ENCODE measurements at places on chromosomes 12 and 14. TPM values are rescaled to one million over a fixed set of nuclear protein-coding genes. Genes with fewer than 3 reads are reported as not detected.

DNA sequence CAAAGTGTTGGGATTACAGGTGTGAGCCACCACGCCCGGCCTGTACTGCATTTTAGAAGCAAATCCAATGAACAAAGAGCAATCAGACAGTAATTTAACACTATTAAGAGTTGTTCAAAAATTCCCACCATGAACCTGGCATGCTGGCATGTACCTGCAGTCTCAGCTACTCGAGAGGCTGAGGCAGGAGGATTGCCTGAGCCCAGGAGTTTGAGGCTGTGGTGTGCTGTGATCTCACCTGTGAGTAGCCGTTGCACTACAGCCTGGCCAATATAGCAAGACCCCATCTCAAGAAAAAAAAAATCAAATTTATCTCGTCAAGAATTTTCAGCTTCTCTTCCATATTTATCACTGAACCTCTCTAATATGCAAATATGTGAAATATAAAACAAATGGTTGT, 39.7 kb upstream of the KICS2 start:
- no peak for DNase-seq

DNA sequence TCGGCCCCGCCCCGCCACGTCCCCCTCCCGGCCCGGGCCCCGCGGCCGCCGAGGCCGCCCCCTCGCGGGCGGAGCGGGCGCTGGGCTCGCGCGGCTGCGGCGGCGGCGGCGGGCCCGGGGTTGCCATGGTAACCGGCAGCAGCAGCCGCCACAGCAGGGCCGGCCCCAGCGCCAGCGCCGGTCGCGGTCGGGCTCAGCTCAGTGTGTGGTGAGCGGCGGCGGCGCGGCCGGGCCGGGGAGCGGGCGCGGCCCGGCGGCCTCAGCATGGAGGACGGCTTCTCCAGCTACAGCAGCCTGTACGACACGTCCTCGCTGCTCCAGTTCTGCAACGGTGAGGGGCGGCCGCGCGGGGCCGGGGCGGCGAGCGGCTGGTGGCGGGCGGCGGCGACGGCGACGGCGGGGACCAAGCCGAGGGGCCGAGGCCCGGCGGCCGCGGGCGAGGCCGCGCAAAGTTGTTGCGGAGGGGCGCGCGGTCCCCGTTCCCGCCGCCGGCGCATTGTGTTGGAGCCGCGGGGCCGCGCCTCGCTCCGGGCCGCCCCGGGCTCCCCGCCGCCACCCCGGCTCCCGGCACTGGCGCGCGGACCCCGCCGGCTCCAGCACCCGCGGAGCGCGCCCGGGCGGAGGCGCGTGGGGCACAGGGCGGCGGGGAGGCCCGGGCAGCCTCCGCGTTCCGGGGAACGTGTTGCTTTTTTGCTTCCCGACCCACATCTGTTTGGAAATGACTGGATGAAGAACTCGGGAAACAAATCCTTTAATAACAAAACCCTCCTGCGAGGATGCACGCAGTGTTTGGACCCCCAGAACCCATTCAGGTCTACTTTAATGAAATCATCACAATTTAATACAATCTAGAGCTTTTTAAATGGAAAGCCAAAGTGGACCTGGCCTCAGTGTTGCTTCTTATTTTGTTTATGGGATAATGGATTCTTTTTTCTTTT, at the start of gene EML1:
Gene EML1 (plus strand): TSS at position 201 of the 938 bp plus-strand sequence. CDS start 64 bp downstream, at position 265.
- peak; percentile 89 for DNase-seq

DNA sequence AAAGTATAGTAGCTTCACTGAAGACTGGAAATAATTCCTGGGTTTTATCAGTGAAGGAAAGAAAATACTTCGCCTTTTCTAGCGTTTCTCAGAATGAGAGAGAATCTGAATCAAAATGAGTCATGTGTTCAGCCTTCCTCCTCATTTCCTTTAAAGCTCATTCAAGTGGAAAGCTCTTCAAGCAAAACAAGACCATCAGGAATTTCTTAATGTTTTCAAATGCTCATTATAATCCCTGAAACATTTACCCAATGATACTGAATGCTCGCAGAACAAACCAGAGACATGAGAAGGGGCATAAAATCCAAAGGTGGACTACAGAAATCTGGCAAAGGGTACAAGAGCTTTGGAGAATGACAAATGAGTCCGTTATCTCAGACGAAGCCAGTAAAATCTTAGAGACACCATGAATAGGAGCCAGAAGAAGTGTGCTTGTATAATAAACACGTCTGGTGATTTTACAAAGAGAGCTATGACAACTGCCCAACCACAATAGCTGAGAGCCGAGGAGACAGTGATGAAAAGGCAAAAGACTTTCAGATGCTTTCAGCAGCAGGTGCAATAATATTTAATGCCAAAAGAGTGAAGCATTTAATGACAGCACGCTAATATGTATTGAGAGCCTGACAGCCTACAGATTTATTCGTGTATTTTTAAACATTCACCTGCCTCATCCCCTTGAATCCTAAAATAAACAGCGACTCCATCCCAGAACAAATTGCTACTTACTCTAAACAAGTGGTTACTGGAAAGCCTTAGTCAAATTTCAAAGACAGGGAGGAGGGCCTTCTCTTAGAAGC, 19.0 kb downstream of the SPRING1 start:
- no peak for DNase-seq

- DNase-seq, result peak; percentile 85
Measured at GRCh38 chr14:24130717-24131548, 474 bp downstream of the FITM1 start.

DNA sequence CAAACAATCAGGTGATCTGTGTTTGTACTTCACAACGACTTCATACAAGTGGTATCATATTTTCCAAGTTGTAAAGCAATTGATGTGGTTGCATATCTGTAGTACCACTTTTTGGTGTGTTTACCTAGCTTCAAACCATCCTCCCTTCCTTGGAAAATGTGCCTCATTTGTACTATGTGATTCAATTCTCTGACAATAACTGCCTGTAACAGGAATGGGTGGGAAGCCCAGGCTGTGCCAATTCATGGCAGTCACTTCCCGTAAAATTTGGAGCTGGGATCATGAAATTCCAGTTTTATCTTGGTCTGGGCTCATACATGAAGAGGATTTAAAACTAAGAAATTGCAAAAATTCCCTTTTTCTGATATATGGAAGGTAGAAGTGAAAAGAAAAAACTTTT, 250.1 kb downstream of the DIO2 start:
- no peak for DNase-seq

GRCh38 chr12:85029456-85029855, 6.6 kb downstream of the TSPAN19 start:
- no peak for DNase-seq

DNA sequence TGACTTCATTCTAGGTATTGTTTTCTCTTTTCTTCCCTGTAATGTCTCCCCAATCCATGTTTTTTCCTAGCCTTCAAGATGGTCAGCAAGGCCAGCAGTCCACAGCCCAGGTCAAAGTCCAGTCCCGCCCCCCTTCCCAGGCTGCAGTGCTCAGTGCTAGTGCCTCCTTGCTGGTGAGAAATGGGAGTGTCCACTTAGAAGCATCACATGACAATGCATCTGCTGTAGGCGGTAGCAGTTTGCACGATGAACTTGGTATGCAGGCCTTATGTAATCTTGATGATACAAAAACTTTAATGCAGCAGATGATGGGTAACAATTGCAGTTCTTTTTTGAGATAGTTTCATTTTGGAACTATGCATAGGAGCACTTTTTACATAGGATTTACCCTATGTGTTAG, 88.4 kb downstream of the PCNX1 start:
- no peak for DNase-seq

DNA sequence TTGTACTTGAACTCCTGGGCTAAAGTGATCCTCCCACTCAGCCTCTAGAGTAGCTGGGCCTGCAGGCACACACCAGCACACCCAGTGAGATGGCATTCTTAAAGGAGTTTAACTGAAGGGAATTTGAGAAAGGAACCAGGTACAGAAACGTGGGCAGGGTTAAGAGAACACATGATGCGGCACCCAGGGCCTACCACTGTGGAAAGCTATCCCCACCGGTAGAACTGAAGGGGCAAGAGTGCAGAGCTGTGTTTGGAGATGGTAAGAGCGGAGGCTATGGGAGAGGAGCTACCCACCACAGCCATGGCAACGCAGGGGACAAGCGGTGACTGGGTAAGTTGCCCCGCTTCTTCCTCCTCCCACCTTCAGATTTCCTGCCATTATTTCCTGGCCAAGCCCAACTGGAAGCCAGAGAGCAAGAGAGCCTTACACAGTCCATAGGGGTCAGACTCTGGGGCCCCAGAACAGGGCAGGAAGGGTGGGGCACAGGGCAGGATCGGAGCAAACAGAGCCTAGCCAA, 46.5 kb downstream of the SOCS2 start:
- no peak for DNase-seq

DNA sequence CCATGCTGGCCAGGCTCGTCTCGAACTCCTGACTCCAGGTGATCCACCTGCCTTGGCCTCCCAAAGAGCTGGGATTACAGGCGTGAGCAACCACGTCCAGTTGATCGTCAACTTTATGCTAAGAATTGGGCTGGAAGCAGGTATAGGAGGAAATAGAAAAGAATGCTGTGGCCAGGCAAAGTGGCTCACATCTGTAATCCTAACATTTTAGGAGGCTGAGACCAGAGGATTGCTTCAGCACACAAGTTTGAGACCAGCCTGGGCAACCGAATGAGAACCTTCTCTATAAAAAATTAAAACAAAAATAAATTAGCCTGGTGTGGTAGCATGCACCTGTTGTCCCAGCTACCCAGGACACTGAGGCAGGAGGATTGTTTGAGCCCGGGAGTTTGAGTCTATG, 37.1 kb upstream of the SNX6 start:
- no peak for DNase-seq

DNA sequence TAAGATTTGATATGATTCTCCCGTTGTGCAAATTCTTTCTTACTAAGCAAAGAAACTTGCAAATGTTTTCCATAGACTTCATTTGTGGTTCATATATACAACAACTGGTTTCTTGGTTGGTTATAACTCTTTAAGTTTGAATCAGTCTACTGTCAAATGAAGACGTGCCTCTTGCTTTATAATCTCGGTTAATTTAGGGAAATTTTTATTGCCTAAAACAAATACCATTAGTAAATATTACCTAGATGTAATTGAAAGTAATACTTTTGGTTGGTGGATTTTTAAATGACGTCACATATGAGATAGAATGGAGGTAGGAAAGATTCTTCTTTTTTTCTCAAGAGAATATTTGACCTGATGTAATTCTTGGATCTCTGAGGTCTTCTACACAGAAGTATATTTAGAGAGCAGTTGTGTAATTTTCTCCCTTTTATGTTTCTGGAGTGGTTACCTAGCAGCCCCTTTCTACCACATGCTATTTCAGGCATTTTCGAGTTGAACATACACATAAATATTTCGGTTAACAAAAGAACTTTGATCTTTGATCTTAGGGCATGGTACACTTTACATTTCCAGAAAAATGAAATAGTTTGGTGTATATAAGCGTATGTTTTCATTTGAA, 1.7 kb downstream of the ATF7IP start:
- no peak for DNase-seq

DNA sequence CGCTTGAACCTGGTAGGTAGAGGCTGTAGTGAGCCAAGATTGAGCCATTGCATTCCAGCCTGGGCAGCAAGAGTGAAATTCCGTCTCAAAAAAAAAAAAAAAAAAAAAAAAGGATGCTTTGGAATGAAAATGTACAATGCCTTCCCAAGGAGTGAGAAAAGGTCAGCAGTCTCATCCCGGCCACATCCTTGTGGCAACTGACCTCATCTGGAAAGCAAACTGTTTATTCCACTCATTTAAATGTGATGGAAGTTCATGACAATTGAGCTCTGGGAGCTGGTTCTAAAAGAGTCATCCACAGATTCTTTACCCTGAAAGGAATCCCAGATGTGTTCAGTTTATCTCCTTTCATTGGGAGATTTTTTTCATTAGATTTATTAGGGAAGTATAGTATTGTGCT, 19.4 kb upstream of the LIMA1 start:
- no peak for DNase-seq

GRCh38 chr14:33062476-33062875, 123.8 kb downstream of the NPAS3 start:
- no peak for DNase-seq

GRCh38 chr12:11836282-11837151, 187.0 kb downstream of the ETV6 start:
- peak; percentile 46 for DNase-seq

DNA sequence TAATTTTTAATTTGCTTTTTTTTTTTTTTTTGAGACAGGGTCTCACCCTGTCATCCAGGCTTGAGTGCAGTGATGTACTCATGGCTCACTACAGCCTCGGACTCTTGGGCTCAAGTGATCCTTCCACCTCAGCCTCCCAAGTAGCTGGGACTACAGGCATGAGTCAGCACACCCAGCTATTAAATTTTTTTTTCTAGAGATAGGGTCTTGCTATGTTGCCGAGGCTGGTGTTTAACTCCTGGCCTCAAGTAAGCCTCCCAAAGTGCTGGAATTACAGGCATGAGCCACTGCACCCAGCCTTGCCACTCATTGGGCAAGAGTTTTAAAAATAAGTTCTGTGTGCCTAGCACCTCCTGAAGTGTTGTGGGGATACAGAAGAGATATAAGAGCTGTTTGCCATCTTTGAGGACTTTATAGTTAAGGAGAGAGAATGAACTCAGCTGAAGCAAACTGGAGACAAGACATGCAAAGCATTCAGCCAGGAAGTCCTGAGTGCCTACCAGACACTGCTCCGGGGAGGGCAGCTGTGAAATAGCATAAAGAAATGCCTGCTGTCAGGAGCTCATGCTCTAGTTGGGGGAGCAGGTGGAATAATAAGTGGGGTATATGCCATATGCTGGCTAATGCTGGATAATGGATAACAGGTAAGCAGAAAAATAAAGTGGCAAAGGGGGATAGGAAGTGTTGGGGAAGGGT, 15.0 kb upstream of the EMP1 start:
- no peak for DNase-seq

DNA sequence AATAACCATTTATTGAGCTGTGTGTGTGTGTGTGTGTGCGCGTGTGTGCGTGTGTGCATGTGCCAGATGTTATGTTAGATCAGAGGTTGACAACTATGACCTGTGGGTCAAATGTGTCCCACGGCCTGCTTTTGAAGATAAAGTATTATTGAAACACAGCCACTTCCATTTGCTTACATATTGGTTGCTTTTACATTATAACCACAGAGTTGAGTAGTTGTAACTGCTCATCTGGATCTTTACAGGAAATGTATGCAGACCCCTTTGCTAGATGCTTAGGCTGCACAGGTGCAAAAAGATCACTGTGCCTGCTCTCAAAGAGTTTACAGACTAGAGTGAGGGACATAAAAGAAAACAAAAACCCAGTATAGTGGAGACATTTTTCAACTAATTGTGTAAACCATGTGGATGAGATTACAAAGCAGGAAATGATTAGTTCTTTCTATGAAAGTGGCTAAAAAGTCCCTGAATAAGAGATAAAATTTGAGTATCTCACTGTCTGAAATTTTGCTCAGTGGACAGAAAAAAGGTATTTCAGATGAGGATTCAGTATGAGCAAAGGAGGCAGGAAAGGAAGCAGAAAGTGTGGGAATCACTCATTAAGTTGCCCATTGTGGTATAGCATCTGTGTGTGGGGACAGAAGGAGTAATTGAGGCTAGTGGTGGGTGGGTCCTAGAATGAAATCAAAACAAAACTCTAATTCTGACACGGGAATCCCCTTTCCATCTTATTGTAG, 188.4 kb downstream of the PAH start:
- no peak for DNase-seq

PLD4 gene
- total RNA-seq, result 0.13 TPM

TAS2R14 gene
- 0.75 TPM for total RNA-seq

Data from Right ventricle myocardium superior (tissue), 1 donor.